ENCODE measurements at places on chromosomes 16 and 17.

- no peak for DNase-seq
Observed at GRCh38 chr17:67639555-67639954, 78.2 kb upstream of the NOL11 start.

GRCh38 chr16:85125570-85126393 is 13.5 kb upstream of the CIBAR2 start:
- DNase-seq, result no peak

- no peak for DNase-seq
Observed at GRCh38 chr17:73643852-73644144, 447 bp downstream of the SDK2 start.

DNA sequence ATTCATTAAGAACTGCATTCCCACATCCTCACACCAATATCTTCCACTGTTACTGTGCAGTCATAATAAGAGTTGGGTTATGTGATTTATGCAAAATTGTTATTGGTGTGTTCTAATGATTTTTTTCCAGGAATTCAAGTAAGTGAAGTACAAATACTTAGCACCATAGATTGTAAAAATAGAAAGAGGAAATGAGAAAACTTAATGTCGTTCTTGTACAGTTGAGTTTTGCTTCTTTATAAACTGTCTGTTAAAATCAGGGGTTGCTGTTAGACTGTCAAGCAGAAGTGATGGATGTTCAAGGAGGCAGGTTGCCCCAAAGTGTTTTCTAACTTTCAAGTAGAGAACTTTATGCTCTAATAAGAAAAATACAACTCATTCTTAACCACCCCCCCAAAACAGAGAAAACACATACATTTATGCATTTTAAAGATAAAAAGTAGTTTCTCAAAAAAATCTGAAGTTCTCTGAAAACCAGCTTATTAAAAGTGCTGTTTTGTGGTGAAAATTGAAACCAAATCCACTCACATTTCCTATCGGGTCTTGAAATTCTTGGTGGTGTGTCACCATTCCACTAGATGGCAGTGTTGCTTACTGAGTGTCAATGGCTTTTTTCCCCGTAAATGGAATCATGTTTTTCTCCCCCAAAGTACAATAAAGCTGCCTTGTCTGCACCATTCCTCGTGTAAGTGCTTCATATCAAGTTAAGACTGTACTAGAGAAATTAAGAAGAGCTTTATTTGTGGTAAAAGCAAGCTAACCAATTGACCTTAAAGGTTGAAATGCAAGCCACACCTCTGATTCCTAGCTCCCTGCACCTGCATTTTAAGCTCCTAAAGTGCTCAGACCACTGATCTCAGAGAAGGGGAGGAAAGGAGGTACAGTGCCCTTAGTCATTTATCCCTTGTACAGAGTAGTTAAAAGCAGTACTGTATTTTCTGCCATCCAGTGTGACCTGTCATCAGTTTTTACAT is 4.7 kb upstream of the IGSF6 start:
- DNase-seq, result no peak

- no peak for DNase-seq
Observed at GRCh38 chr17:66353937-66354401, 51.6 kb downstream of the PRKCA start.

DNA sequence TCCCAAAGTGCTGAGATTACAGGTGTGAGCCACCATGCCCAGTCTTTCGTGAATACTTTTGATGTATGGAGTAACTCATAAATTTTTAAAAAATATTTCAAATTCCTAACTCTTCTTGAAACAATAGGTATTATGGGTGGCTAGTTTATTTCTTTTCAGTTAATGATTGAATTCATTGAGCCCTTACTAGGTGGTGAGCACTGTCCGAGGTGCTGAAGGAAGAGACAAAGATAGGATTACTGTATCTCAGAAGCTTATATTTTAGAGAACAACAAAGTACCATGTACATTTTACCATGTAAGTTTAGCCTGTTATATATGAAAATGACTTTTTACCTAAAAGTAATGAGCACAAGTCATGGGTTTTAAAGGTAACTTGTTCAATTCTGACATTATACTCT is 418.3 kb downstream of the NPIPA7 start:
- no peak for DNase-seq

- no peak for DNase-seq
Observed at GRCh38 chr17:76709077-76709950, 1.5 kb downstream of the MXRA7 start.

GRCh38 chr16:21256636-21257035 is 21.5 kb downstream of the CRYM start:
- no peak for DNase-seq

GRCh38 chr17:41521574-41522261 is 3.0 kb upstream of the KRT15 start:
- no peak for DNase-seq
